ENCODE measurements at places on chromosomes 7 and 10. TPM values are rescaled to one million over a fixed set of nuclear protein-coding genes. Genes with fewer than 3 reads are reported as not detected.

Gene WNT8B
- 0.14 TPM for total RNA-seq

Gene LEP
- total RNA-seq = not detected

Gene PIK3AP1
- 12.4 TPM for total RNA-seq

Gene PVRIG
- 21.7 TPM for total RNA-seq

Gene SPDYE18
- total RNA-seq = 0.46 TPM

Gene VAX1
- total RNA-seq = not detected

Gene NPFFR1
- not detected for total RNA-seq

Gene NPSR1
- not detected for total RNA-seq

Gene LRRC18
- not detected for total RNA-seq

Gene GATAD1
- 25.4 TPM for total RNA-seq

Gene EPO
- total RNA-seq = 0.14 TPM

Gene HTRA1
- not detected for total RNA-seq

Gene SFTPD
- not detected for total RNA-seq

Gene MOSPD3
- total RNA-seq = 14.1 TPM

Gene BMPER
- not detected for total RNA-seq

Gene NPC1L1
- total RNA-seq = not detected

Gene ENKUR
- not detected for total RNA-seq

GRCh38 chr10:51145375-51145774 is 71.1 kb downstream of the PRKG1 start:
- H3K27ac ChIP-seq = no peak overlapping the region
- no peaks in the 10 kb centered on the region for H3K4me1 ChIP-seq
- no peak overlapping the region for H3K4me3 ChIP-seq
- DNase-seq = no peak
- no peaks in the 10 kb centered on the region for H3K36me3 ChIP-seq
- no peaks in the 10 kb centered on the region for H3K27me3 ChIP-seq

DNA sequence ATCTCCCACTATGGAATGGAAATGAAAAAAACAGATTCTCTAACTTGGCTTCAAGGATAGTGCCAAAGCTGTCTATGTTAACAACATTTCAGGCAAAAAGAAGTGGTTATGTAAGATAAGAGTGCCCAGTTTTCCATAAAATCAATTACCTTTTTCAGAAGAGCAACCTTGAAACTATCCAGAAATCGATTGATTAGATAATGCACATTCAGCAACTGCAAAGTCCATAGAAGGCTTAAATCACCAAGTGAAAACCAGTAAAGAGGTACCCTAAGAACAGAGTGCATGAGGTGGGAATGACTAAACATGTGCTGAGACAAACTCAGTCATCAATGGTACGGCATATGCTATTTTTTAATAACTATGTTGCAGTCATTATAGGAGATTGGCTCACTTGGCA is 71.9 kb upstream of the TNKS2 start:
- DNase-seq = no peak
- peaks cover 12% of the 10 kb centered on the region for H3K27me3 ChIP-seq
- H3K4me1 ChIP-seq = no peaks in the 10 kb centered on the region
- H3K36me3 ChIP-seq = no peaks in the 10 kb centered on the region
- H3K4me3 ChIP-seq = no peak overlapping the region

DNA sequence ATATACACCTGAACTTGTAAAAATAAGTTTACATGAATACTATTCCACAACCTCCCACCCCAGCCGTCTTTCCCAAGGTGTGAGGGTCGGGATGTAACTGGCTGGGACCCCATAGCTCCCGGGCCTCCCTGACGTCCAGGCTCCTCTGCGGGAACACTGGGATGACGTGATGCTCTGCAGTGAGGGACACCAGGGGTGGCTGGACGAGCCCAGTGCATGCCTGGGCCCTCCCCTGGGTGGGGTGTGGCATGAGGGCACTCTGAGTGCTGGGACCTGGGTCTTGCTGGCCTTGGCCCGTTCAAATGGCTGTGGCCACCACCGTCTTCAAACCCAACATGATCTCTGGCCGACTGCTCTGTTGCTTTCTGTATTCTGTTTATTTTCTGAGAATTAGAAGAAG is 182.4 kb downstream of the DNAJB6 start:
- H3K27me3 ChIP-seq = peaks cover 3% of the 10 kb centered on the region
- H3K36me3 ChIP-seq = no peaks in the 10 kb centered on the region
- no peak overlapping the region for H3K27ac ChIP-seq
- no peak for DNase-seq

DNA sequence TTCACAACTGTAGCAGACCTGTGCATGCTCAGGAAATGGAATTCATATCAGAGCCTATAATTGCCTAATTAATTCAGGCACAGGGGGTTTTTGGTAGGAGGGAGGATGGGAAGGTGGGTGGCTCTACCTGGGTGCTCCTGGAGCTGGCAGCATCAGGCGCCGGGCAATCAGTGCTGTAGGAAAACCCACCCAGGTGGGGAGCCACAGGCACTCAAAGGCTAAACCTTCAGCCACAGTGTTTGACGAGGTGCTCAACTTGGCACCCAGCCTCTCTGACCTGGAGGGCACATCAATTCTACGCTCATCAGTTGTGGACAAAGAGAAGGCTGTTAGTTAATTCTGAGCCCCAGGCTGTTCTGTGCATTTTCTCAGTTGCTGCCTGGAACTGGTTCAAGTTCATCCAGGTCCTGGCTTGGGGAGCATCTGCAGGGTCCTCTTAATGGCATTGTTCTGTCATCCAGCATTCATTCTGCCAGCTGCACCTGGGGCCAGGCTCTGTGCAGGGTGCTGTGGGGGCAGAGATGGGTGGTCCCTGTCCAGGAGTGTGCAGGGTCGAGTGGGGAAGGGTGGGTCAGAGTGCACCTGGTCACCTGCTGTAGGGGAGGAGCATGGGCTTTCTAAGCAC is 54.1 kb upstream of the NPTX2 start:
- H3K27ac ChIP-seq = no peak overlapping the region
- H3K36me3 ChIP-seq = no peaks in the 10 kb centered on the region
- no peaks in the 10 kb centered on the region for H3K27me3 ChIP-seq

DNA sequence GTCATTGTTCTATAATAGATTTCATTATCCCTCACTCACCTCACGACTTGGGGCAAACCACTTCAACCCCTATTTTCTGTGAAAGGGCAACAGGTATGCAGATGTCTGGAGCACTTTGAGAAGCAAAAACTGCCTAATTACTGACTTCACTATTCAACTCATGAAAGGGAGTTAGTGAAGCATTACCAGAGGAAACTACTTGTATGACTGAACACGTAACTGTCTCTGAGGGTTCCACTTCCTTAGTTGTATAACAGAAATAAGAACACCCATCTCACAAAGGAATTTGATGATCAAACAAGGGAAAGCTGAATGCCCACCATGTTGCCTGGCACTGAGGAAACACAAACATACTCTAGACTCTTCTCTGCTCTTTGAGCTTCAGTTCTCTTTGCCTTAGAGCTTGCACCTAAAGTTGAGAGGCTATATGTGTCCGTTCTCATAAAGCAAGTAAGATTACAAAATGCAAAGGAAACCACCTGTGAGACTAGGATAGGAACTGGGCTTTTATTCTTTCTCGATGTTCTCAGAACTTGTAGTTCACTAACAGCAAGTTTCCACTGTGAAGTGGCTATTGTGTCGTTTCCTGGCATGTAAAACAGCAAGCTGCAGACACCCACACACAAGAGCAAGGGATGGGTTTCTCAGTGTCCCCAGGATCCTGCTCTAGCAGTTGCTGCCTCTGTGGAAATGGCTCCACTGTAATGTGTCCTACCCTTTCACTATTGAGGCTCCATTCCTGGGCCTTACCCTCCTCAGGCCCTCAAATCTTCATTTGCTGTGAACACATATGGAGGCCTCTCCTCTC is 2.6 kb downstream of the TMEM243 start:
- peaks cover 56% of the 10 kb centered on the region for H3K4me1 ChIP-seq
- DNase-seq = peak; percentile 35
- peak overlapping the region; percentile 97 for H3K27ac ChIP-seq
- H3K36me3 ChIP-seq = peaks cover 33% of the 10 kb centered on the region
- H3K4me3 ChIP-seq = peak overlapping the region; percentile 99
- H3K27me3 ChIP-seq = peaks cover 11% of the 10 kb centered on the region

DNA sequence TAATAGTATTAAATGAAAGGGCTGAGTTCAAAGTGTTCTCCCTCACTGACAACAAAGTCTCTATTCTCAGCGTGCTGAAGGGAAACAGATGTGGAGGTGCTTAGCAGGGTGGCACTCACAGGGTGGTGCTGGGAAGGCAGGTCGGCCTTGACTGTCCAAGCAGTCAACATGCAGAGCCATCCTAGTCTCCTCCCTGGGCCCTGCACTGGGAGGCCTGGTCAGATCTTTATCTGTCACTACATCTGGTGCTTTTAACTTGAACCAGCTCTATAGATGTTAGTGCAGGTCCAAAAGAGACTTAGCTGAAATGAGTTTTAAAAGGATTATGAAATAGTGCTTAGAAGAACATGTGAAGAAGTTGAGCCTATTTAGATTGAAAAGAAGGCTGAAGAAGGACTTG is 82.1 kb downstream of the AVL9 start:
- peaks cover 54% of the 10 kb centered on the region for H3K36me3 ChIP-seq
- no peak for DNase-seq
- no peaks in the 10 kb centered on the region for H3K27me3 ChIP-seq
- H3K4me1 ChIP-seq = peaks cover 2% of the 10 kb centered on the region
- H3K27ac ChIP-seq = no peak overlapping the region
- no peak overlapping the region for H3K4me3 ChIP-seq

- no peak for DNase-seq
- H3K27me3 ChIP-seq = no peaks in the 10 kb centered on the region
- H3K4me3 ChIP-seq = no peak overlapping the region
- H3K27ac ChIP-seq = no peak overlapping the region
- H3K36me3 ChIP-seq = no peaks in the 10 kb centered on the region
Measured at GRCh38 chr7:19982841-19983835, 209.7 kb upstream of the TMEM196 start.

- H3K36me3 ChIP-seq = peaks cover 8% of the 10 kb centered on the region
- H3K4me1 ChIP-seq = peaks cover 19% of the 10 kb centered on the region
- DNase-seq = no peak
- peaks cover 3% of the 10 kb centered on the region for H3K27me3 ChIP-seq
- H3K27ac ChIP-seq = peak overlapping the region; percentile 73
Measured at GRCh38 chr7:22174574-22174953, 182.4 kb downstream of the RAPGEF5 start.

DNA sequence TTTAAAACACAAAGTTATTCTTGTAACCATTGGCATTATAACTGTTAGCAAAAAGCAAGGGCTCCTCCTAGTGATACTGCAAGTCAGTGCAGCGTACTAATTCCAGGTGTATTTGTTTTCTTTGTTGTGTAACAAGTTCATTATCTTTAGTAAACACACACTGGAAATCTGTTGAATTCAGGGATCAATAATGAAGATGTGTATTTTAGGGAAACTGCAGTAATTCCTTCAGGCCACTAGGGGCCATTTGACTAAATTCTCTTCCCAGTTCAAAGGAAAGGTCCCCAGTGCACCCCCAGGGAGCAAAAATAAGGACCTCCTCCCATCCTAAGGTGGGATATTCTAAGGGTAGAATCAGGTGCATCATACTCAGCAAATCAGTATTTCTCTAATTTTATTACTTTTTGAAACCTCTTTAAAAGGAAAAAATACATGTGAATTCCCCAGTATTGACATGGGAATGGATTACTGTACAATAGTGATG is 158.6 kb upstream of the LYZL1 start:
- no peak overlapping the region for H3K27ac ChIP-seq
- no peaks in the 10 kb centered on the region for H3K4me1 ChIP-seq
- H3K27me3 ChIP-seq = no peaks in the 10 kb centered on the region

GRCh38 chr7:155289107-155289506 is 8.6 kb upstream of the INSIG1 start:
- DNase-seq = no peak
- no peak overlapping the region for H3K4me3 ChIP-seq
- H3K27me3 ChIP-seq = no peaks in the 10 kb centered on the region
- no peak overlapping the region for H3K27ac ChIP-seq

GRCh38 chr7:21757537-21758282 is 188.0 kb downstream of the CDCA7L start:
- no peak overlapping the region for H3K27ac ChIP-seq
- H3K4me1 ChIP-seq = no peaks in the 10 kb centered on the region
- no peak for DNase-seq
- peaks cover 21% of the 10 kb centered on the region for H3K27me3 ChIP-seq
- no peaks in the 10 kb centered on the region for H3K36me3 ChIP-seq
- H3K4me3 ChIP-seq = no peak overlapping the region

- no peak for DNase-seq
- no peaks in the 10 kb centered on the region for H3K36me3 ChIP-seq
- H3K27me3 ChIP-seq = no peaks in the 10 kb centered on the region
- no peak overlapping the region for H3K27ac ChIP-seq
- no peak overlapping the region for H3K4me3 ChIP-seq
Measured at GRCh38 chr7:80623503-80624252, 14.8 kb upstream of the CD36 start.

- H3K36me3 ChIP-seq = peaks cover 27% of the 10 kb centered on the region
- no peaks in the 10 kb centered on the region for H3K27me3 ChIP-seq
Measured at GRCh38 chr7:99667179-99667578, 12.6 kb downstream of the CYP3A5 start.

- H3K36me3 ChIP-seq = no peaks in the 10 kb centered on the region
- no peak for DNase-seq
- H3K4me3 ChIP-seq = no peak overlapping the region
- no peaks in the 10 kb centered on the region for H3K27me3 ChIP-seq
- H3K4me1 ChIP-seq = no peaks in the 10 kb centered on the region
Measured at GRCh38 chr10:84665883-84666463, 337.6 kb downstream of the CCSER2 start.

DNA sequence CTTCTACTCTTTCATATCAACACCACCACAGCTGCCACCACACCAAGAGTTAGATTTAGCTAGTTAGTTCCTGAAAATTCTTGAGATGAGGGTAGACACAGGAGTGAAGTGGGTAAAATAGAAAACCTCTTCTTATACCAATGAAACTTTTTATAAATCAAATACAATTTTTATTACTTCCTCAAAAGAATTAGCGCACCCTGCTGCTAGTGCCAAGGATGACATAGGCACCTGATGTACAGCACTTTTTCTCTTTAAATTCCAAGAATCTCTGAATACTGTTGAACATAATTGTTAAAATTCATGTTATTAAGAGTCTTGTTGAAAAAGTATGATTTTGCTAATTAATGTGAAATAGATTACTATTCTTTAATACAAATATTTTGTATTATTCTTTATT is 11.4 kb downstream of the ZWINT start:
- H3K4me1 ChIP-seq = no peaks in the 10 kb centered on the region
- H3K4me3 ChIP-seq = no peak overlapping the region
- peaks cover 15% of the 10 kb centered on the region for H3K36me3 ChIP-seq

DNA sequence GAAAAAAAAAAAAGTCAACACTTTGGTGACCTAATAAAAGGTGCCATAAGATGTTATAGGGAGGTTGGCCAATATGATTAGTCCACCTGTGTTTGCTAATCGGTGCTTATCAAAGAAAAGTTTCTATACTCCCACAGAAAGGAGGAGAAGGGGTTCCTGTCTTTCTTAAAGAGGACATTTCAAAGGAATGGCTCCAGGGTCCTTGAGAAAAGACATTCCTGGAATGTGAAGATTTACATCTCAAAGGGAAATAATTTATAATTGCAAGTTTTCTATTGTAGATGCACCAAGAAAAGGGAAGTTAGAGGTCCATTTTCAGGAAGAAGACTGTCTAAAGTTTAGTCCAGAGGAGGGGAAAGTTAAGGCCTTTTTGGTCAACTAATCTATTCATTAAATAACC is 715.3 kb downstream of the NXPH1 start:
- no peaks in the 10 kb centered on the region for H3K27me3 ChIP-seq
- H3K27ac ChIP-seq = no peak overlapping the region
- H3K4me3 ChIP-seq = no peak overlapping the region
- DNase-seq = no peak

GRCh38 chr10:114328874-114329273 is 75.4 kb downstream of the AFAP1L2 start:
- H3K4me3 ChIP-seq = no peak overlapping the region
- peaks cover 6% of the 10 kb centered on the region for H3K27me3 ChIP-seq
- no peak for DNase-seq
- H3K36me3 ChIP-seq = no peaks in the 10 kb centered on the region
